Epithelial cell of proximal tubule (primary cell): ENCODE measurements at places on chromosomes 4 and X. TPM values are rescaled to one million over a fixed set of nuclear protein-coding genes. Genes with fewer than 3 reads are reported as not detected.

The MORC4 gene
- total RNA-seq = 9.8 and 11.1 TPM in 2 replicates

The TBC1D19 gene
- 27.9 and 30.4 TPM in 2 replicates for total RNA-seq

The ATP6AP2 gene
- 60.1 and 74.9 TPM in 2 replicates for total RNA-seq

The SLC7A11 gene
- 3.1 and 9.6 TPM in 2 replicates for total RNA-seq

The ATP10D gene
- 9.7 and 10.8 TPM in 2 replicates for total RNA-seq

The PNMA6A gene
- 2.5 and 3.3 TPM in 2 replicates for total RNA-seq

The NKX6-1 gene
- not detected in 2 replicates for total RNA-seq

The NSUN7 gene
- 3.3 and 4.6 TPM in 2 replicates for total RNA-seq

The KLHL8 gene
- 5.0 and 6.7 TPM in 2 replicates for total RNA-seq

The MAGEE1 gene
- total RNA-seq = 0.65 and 1.7 TPM in 2 replicates

The ARFIP1 gene
- 29.1 and 33.9 TPM in 2 replicates for total RNA-seq

DNA sequence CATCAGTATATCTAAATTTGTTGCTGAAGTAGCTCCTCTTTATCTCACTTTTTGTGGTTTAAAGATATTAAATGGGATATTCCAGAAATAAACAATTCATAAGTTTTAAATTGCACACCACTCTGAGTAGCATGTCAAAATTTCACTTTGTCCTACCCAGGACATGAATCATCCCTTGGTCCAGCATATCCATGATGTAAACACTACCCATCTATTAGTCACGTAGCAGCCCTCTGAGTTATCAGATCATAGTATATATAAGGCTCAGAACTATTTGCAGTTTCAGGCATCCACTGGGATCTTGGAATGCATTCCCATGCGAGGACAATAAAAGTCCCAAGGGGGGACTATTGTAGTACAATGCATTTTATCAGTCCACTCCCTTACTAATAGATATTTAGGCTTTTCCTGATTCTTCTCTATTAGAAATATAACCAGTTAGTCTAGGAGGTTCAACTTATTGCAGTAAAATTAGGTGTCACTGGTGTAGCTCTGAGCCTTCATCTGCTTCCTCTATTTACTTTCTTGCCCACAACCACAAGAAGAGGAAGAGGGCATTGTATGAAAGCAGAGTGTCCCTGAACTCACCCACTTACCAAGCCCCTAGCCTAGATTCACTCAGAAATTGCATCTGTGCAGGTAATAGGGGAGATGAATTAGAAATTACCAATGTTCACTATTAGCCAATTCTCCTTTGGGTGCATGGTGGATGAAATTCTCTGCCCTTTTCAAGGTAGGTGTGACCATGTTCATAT, 409.8 kb upstream of the GALNT7 start:
- no peak for DNase-seq

- no peak for DNase-seq
Measured at GRCh38 chrX:153627675-153628111, 19.3 kb upstream of the DUSP9 start.

DNA sequence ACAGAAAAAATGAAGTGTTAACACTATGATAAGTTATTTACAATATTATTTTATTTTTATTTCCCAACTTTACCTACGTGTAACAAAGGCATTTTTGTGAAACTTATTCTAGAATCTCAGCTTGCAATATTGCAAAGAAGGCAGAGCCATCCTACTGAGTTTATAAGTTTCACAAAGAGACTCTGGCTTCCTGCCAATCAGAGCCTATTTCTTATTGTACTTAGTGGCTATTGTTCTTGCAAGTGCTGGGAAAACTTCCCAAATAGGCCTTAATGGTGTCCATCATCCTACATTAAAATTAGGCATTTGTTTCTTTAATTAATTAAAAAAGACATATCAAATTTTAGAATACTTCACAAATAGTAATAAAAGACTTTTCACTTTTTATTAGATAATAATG, 233.2 kb downstream of the EPHA5 start:
- no peak for DNase-seq

GRCh38 chr4:11397819-11398610, 30.7 kb downstream of the HS3ST1 start:
- no peak for DNase-seq

- DNase-seq = no peak
Measured at GRCh38 chr4:70754470-70754869, 32.7 kb downstream of the RUFY3 start.

DNA sequence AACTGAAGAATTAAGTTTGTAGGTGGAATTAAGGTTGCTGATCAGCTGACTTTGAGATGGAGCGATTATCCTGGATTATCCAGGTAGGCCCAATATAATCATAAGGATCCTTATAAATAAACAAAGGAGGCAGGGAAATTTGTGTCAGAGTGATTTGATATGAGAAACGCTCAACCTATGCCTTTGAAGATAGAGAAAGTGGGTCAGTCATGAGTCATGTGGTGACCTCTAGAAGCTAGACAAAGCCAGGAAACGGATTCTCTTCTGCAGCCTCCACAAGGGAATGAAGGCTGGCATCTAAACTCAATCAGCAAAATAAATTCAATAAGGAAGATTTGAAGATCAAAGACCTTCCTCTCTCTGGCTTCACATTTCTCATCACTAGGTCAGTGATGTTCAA, 41.5 kb upstream of the SMIM10 start:
- no peak for DNase-seq

GRCh38 chr4:113591982-113592381, 169.6 kb downstream of the CAMK2D start:
- DNase-seq = no peak

DNA sequence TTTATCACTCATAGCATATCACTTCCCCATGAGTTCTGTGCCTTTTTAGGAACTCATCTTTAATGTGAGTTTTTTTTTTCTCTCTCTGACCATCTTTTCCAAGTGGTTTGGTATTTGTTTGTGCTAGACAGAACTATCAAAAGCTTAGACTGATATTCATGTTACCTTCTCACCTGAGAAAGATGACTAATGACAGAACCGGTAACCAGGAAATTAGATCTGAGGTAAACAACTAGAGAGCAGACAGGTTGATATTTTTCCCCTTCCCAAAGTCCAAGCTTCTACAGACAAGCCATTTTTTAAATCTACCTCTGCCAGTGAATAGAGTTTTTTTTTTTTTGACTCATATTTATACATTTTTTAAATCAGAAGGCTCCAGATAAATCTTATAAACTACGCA, 17.0 kb upstream of the SRD5A3 start:
- no peak for DNase-seq

DNA sequence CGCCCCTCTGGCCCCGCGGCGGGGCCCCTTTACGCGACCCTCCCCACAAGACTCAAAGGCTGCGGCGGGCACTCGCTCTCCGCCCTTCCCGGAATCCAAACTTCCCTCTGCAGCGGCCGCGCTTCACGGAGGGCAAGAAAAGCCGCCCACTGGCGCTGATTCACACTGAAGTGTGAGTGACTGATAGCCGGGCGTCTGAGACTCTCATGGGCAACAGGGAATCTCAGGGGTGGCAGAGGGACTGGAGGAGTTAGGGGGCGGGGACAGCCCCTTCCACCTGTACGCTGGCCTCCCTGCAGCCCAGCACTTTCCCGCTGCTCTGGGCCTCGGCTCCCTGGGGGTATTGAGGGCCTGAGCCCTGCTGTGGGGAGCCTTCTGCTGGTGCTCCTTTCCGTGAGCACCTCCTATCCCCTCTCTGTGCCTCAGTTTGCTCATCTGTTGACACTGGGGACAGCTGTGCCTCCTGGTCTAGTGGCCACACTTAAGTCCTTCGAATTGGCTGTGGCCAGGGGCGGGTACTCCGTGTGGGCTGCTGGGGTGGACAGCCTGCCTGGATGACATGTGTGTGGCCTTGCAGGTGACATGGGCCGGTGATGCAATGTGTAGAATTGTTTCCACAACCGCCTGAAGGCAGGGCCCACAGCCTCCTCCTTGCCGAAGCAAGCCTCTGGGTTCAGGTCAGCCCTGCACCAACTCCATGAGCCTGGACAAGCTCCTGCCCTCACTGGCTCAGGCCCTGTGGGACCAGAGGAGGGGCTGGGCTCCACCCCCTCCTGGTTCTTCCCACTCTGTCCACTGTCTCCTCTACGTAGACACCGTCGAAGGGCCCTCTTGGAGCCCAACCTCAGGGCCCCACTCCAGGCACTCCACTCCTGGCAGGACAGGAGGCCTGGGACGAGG, 951 bp downstream of the SH3BP2 start:
- DNase-seq = no peak

DNA sequence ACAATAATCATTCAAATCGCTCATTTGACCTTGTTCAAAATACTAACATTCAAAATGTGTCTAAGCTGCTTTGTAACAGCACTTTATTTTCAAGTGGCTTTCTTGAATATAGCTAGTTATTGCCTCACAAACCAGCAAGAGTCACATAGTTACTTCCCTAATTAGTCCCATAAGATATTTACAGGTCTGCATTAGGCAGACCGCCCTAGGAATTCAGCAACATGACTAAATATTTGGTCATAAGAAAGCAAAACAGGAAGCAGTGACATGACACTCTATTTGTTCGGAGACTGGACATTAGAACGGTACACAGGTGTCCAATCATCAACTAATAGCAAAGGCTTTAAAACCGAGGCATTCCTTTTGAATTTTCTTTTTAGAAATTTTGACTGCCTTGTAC, 262.0 kb downstream of the COL25A1 start:
- no peak for DNase-seq

- no peak for DNase-seq
Measured at GRCh38 chr4:121824171-121824527, 466 bp upstream of the CCNA2 start.

- peak; percentile 93 for DNase-seq
Measured at GRCh38 chr4:73661646-73662119, 41.4 kb upstream of the RASSF6 start.

- no peak for DNase-seq
Measured at GRCh38 chrX:78019586-78020483, 50.4 kb upstream of the PGAM4 start.

DNA sequence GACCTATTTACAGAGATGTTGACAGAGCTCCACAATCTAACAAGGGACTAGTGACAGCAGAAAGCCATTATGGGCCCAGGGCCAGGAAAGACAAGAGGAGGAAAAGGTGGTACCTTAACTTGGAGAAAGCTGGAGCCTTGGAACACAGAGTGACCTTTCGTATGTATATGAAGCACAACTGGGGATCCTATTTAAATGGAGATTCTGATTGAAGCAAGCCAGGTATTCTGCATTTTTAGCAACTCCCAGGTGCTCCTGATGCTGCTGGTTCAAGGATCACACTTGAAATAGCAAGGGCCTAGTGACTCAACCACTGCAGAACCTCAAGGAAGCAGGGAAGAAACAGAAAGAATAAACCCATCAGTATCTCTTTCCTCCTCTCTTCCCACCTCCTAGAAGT, 99.4 kb downstream of the TMEM47 start:
- DNase-seq = no peak

GRCh38 chrX:68894513-68895340, 65.9 kb downstream of the EFNB1 start:
- DNase-seq = no peak

DNA sequence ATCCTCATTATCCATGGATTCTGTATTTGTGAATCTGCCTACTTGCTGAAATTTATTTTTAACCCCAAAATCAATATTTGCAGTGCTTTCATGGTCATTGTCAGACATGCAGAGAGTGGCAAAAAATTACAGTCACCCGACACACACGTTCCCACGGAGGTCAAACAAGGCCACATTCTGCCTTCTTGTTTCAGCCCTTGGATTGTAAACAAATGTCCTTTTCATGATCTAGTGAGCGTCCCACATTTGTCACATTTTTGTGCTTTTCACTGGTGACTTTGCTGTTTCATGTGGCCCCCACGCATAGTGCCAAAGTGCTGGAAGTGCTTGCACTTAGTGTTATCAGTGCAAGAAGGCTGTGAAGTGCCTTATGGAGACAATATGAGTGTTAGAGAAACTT, 45.0 kb downstream of the SOD3 start:
- no peak for DNase-seq

GRCh38 chrX:153924149-153924861, 1.8 kb downstream of the ARHGAP4 start:
- no peak for DNase-seq

GRCh38 chr4:25927361-25928195, 13.6 kb downstream of the SMIM20 start:
- no peak for DNase-seq

DNA sequence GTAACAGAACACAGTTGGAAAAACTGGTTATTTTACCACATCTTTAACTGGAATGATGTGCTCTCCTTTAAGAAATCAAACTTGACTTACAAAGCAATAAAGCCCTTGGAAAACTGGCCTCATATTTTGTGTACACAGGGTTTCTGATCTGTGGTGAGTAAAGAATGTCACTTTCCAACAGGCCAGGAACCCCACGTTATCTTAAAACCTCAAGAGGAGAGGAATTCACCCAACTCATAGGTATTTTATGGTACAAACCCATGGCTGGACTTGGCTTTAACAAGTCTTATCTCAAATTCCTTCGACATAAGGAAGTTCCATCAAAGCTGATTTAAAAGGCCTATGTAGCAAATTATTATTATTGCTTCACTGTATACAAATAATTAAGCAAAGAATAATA, 1735.1 kb downstream of the PCDH7 start:
- no peak for DNase-seq

DNA sequence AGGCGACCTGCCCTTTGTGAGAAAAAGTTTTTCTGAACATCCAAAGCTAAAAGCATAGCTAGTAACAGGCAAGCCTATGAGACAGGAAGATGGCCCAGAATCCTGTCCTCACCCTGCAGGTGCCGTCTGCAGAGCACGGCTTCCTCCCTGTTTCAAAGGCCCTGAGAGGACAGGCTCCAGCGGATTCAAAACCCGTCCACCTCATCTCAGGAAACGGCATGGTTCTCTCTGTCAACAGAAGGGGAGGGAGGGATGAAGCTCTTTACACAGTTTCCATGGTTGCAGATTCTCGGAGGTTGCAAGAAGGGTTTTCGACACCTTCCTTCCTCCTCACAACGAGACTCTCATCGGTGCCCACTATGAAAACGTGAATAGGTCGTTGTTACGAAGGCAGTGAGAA, 8.3 kb downstream of the PPP2R3B start:
- DNase-seq = no peak

DNA sequence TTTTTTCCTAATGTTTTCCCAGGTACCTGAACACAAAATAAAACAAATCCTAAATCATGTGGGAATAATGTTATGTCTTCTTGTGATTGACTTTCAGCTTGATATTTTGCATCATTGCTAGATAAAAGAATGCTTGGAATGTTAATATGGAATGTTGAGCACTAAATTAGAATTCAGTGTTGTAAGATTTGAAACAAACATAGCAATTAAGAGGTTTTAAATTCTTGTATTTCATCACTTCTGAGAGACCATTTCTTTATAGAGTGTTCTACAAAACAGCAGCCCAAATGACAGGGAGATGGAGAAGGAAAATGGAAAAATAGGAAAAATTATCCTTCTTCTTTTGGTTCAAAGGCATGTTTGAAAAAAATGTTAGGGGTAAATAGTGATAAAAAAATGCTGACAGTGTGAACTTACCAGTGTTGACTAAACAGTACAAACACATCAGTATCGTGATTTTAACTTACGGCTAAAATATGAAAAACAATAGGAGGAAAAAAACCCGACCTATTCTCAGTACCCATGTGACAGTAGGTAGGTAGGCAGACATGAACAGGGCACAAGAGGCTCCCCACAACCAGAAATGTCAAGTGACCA, 102.6 kb upstream of the PDE5A start:
- no peak for DNase-seq

- no peak for DNase-seq
Measured at GRCh38 chr4:97252615-97253154, 890.6 kb downstream of the STPG2 start.

- DNase-seq = no peak
Measured at GRCh38 chr4:141900856-141901255, 264.5 kb downstream of the IL15 start.

GRCh38 chr4:44623676-44624075, 27.7 kb downstream of the YIPF7 start:
- DNase-seq = no peak

- no peak for DNase-seq
Measured at GRCh38 chrX:70411475-70411874, 11.6 kb upstream of the GDPD2 start.

- no peak for DNase-seq
Measured at GRCh38 chr4:86557526-86557925, 36.6 kb upstream of the PTPN13 start.
